ENCODE measurements at places on chromosomes 11 and 22.

DNA sequence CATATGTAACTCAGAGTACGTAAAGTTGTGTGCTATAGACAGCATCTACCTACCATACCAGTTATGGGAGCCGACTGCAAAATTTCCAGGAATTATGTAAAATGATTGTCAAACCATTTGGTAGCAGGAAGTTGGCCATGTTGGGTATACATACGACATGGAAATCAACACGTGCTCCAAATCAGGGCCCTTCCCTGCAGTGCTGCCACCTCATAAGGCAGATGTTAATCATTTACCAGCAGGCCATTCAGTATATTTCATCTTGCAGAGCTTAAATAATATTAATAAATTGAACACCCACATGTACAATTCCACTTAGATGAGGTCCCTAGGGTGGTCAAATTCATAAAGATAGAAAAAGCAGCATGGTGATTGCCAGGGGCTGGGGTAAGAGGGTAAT is 9.8 kb downstream of the MS4A18 start:
- no peak for DNase-seq

- no peak for DNase-seq
Observed at GRCh38 chr11:11239959-11240358, 113.1 kb downstream of the CSNK2A3 start.

DNA sequence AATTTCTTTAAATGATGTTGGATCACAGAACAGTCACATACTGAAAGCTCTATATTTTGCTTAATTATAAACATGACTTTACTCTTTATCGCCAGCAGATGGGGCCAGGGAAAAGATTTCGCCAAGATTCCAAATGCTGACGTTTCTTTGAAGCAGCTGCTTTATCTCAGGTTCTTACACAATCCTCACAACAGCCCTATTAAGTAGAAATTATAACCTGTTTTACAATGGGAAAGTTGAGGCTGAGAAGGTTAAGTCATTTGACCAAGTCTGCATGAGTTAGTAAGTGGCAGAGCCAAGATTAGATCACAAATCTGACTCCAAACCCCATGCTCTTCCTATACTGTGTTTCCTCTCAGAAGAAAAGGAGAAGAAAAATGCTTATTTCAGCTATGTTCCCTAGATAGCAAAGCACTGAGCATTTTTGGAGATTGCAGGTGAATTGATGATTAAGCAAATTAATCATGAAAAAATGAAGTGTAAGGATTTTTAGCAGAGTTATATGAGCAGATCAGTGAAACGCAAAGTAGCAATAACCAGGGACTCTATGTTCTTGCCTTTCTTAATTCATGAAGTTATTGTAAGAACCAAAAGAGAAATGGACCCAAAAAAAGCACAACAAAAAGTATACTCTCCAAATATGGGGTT is 79.0 kb downstream of the AASDHPPT start:
- peak; percentile 24 for DNase-seq

DNA sequence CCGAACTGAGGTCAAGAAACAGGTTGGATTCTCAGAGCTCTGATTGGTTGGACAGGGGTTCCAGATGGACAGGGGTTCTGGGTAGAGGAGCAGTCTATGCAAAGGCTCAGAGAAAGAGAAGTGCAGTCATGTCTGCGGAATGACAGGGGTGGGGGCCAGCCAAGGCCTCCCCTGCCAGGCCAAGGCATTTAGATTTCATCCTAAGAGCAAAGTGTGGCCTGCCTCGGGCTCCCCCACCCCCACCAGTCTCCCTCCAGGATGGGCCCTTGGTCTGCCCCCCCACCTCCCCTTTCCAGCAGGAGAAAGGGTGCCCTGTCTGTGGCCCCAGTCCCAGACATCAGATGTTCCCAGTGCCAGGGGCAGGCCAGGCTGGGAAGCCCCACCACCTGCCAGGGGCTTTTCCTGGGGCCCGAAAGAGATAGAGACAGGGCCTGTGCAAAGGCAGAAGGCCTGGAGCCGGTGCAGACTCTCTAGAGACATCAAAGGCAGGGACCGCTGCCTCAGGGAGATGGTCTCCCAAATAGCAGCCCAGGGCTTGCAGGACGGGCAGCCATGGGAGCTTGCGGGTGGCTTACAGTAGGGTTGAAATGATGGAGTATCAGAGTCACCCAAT is 9.4 kb downstream of the SUSD2 start:
- DNase-seq: no peak

- DNase-seq: peak; percentile 70
Observed at GRCh38 chr11:118530683-118531596, at the start of gene TMEM25. Gene TMEM25 (plus strand): TSS chr11:118531192. CDS start chr11:118531802, 610 bp downstream.

GRCh38 chr11:117766026-117766425 is 31.0 kb downstream of the DSCAML1 start:
- no peak for DNase-seq
